HFFc6 (cell line): ENCODE measurements at places on chromosomes 12 and 14. TPM values are rescaled to one million over a fixed set of nuclear protein-coding genes. Genes with fewer than 3 reads are reported as not detected.

The FSCB gene
- not detected in 2 replicates for total RNA-seq

The LALBA gene
- total RNA-seq, result not detected in 3 replicates

The PPM1H gene
- 8.8 to 19.4 TPM (median 13.5 TPM) in 3 replicates for total RNA-seq

The SCNN1A gene
- 0.17 TPM in 1 of 3 replicates, not detected in the others for total RNA-seq

The AGAP2 gene
- total RNA-seq, result 0.08 to 0.14 TPM (median 0.09 TPM) in 3 replicates

- no peaks in the 10 kb centered on the region; the same call in 1 of the 2 replicates for H3K27me3 ChIP-seq
- no peaks in the 10 kb centered on the region for H3K4me1 ChIP-seq
- H3K36me3 ChIP-seq, result no peaks in the 10 kb centered on the region
- H3K4me3 ChIP-seq, result no peak overlapping the region
- peak; percentile 8 for DNase-seq
- no peak overlapping the region for H3K27ac ChIP-seq
These were observed 70.4 kb downstream of the RPL10L start for GRCh38 chr14:46581036-46581671.

DNA sequence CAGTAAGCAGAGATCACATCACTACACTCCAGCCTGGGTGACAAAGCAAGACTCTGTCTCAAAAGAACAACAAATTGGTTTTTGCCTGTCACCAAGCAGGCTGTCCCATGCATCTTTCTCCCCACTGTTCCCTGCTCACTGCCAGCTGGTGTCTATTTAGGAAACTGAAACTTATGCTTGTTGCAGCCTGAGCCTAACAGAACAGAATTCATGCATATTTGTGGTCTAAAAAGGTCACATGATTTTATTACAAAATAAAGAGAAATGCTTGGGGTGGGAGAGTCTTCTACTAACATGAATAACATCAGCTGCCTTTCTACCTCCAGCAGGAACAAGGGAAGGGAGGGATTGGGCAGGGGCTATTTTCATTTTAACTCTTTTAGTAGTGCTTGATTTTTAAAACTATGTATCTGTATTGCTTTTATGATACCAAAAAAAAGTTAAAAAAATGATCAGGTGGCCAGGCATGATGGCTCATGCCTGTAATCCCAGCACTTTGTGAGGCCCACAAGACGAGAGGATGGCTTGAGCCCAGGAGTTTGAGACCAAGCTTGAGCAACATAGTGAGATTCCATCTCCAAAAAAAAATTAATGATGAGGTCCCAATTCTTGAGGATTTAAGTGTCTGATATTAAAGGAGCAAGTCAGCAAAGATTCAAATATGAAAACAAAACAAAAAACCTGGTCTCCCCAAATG is 923 bp downstream of the STAT2 start:
- peak overlapping the region; percentile 92 for H3K27ac ChIP-seq
- no peaks in the 10 kb centered on the region for H3K27me3 ChIP-seq
- H3K4me1 ChIP-seq, result peaks cover 27% of the 10 kb centered on the region
- H3K4me3 ChIP-seq, result peak overlapping the region; percentile 91

DNA sequence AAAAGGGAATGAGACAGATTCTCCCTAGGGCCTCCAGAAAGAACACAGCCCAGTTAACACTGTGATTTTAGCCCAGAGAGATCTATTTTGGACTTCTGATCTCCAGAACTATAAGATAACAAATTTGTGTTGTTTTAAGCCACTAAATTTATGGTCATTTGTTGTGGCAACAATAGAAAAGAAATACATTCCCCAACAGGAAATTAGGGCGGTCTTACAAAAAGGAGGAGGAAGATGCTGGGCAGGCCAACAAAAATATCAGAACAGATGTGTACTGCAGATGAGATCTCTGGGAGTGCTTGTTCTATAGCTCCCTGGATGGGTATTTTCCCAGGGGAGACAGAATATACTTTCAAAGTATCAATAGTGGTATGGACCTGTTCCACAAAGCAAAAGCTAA is 32.0 kb upstream of the SOCS2 start:
- H3K27ac ChIP-seq, result no peak overlapping the region
- peaks cover 9% of the 10 kb centered on the region for H3K36me3 ChIP-seq
- no peak for DNase-seq
- H3K4me1 ChIP-seq, result peaks cover 17% of the 10 kb centered on the region
- H3K27me3 ChIP-seq, result no peaks in the 10 kb centered on the region; the same call in 1 of the 2 replicates
- H3K4me3 ChIP-seq, result no peak overlapping the region

- H3K4me3 ChIP-seq, result no peak overlapping the region
- peak overlapping the region; percentile 18; the same call in 1 of the 2 replicates for H3K27ac ChIP-seq
These were observed 22.1 kb downstream of the PSMC1 start for GRCh38 chr14:90278199-90279175.

DNA sequence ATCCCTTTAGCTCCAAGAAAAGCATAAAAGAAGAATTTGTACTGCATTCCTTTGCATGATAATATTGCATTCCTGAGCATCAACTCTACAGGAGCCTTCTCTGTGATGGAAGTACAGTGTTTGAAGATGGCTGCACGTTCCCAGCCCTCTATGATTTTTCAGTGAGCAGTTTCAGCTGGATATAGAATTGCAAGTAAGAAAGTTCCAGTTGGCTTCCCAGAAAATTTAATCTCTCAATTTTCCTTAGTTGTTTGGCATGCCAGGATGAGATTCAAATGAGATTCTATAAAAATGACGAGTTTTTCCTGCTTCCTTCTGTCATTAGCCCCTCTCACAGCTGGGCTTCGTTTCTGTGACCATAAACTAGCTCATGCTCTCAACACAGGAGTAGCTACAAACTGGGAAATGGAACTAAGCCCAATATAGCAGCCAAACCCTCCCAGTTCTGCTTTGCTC is 109.9 kb downstream of the TTC8 start:
- peaks cover 2% of the 10 kb centered on the region; the same call in 1 of the 2 replicates for H3K27me3 ChIP-seq
- peak overlapping the region; percentile 38 for H3K27ac ChIP-seq
- H3K4me3 ChIP-seq, result peak overlapping the region; percentile 16; the same call in 1 of the 2 replicates
- peaks cover 46% of the 10 kb centered on the region for H3K4me1 ChIP-seq
- peak; percentile 25 for DNase-seq
